ENCODE measurements at places on chromosomes 7 and 10. TPM values are rescaled to one million over a fixed set of nuclear protein-coding genes. Genes with fewer than 3 reads are reported as not detected.

ACTL6B gene
- not detected for total RNA-seq

IL6 gene
- 11.2 TPM for total RNA-seq

- no peak for DNase-seq
Measured at GRCh38 chr7:92850516-92850915, 14.1 kb upstream of the CDK6 start.

DNA sequence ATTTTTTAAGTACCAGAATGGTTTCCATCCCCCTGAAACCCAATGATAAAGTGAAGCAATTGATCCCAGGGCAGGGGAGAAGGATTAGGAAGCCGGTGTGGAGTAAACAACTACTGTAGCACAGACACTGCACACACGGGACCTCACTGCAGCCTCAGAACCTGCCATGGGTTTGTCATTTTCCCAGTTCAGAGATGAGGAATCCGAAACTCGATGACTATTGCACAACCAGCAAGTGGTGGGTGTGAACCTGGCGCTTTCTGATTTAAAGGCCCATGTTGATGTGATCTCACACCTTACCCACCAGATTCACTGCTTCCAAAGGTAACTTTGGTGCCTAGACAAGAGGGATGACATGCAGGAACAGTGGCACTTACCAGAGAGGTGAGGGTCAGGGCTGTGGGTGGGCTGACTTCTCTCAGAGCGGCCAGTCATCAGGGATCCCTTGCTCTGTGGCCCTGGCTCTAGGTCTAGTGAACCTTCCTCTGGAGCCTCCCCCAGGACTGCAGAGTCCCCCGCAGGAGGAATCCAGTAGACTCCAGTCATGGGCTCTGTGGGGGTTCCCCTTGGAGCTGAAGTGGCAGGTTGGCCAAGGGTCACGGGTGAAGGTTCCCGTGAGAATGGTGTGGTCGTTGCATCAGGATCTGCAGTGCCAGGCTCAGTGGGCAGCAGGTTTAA, 62.8 kb downstream of the PKD1L1 start:
- DNase-seq = no peak

DNA sequence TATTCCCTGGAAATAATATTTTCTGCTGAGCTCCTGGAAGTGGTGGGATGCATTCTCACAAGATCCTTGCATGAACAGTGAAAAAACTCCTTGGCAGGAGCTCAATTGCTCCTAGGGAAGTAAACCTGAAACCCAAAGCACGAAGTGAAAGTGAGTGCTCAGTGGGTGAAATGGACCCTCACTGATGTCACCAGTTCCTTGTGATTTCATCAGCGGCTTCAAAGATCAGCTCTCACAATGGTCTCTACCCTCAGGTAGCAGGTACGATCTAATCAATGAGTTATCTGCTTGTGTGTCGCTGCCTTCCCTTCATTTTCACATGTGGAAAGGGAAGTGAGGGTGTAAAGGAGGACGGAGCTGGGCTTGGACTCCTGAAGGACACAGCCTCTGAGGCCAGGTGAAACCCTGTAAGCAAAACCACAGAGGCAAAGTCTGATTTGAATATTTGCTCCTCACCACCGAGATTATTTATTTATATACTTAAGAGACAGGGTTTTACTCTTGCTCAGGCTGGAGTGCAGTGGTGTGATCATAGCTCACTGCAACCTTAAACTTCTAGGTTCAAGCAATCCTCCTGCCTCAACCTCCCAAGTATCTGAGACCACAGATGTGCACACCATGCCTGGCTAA, 255.4 kb upstream of the LYZL1 start:
- DNase-seq = no peak

- DNase-seq = no peak
Measured at GRCh38 chr10:60480865-60481563, 91.3 kb upstream of the ANK3 start.

- DNase-seq = no peak
Measured at GRCh38 chr10:7199152-7199760, 211.6 kb downstream of the SFMBT2 start.

DNA sequence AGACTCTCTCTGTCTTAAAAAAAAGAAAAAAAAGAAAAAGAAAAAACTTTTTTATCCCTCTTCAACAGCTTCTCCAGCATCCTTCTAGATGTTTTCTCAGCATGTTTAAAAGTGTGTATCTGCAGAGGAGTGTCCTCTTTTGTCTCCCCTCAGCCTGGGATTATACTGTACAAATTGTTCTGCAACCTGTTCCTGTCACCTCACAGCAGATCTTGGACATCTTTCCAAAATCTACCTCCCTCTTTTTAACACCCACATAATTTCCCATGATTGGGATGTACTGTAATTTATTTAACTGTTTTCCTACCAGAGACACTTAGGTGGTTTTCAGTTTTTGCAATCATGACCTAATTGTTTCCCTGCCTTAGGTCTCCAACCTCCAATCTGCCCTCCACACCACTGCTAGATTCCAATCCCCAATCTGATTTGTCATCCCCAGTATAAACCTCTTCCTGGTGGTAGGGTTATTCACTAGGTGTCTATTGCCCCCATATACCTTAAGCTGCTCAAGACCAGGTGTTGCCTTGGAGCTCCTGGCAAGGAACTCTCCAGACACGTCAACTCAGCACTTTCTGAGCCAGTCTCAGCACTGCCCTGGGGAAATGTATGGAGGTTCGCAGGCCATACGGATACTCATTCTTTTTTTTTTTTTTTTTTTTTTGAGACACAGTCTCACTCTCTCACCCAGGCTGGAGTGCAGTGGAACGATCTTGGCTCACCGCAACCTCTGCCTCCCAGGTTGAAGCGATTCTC, 17.6 kb upstream of the DDIT4 start:
- no peak for DNase-seq

DNA sequence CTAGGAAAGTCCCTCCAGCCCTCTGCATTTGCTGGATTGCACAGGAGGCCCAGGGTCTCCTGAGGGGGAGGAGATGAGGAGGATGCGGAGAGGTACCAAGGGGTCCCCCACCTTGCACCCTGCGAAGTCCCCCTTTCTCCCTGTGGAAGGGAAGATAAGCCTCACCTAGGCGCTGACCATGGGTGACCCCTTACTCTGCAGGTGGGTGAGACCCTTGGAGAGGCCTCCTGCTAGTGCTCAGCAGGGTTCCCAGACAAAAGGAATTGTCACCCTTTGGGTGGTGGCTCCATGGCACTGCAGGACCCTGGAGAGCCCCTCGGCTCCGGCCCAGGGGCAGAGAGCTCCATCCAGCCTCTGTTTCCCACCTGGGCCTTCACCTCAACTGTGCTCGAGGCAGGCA, 107.0 kb upstream of the RET start:
- DNase-seq = no peak

- no peak for DNase-seq
Measured at GRCh38 chr10:77940627-77941026, 14.1 kb upstream of the DLG5 start.

Data from uterus (tissue), 4 donors.